Mesenteric fat pad (tissue), 1 donor: ENCODE measurements at places on chromosomes 12 and 14. TPM values are rescaled to one million over a fixed set of nuclear protein-coding genes. Genes with fewer than 3 reads are reported as not detected.
A peak's percentile ranks its signal among the peaks of the same experiment; 100 is the strongest.

Gene ARHGDIB
- total RNA-seq: 136 TPM

- DNase-seq: no peak
Measured at GRCh38 chr14:57526942-57527341, 33.3 kb upstream of the CCDC198 start.

DNA sequence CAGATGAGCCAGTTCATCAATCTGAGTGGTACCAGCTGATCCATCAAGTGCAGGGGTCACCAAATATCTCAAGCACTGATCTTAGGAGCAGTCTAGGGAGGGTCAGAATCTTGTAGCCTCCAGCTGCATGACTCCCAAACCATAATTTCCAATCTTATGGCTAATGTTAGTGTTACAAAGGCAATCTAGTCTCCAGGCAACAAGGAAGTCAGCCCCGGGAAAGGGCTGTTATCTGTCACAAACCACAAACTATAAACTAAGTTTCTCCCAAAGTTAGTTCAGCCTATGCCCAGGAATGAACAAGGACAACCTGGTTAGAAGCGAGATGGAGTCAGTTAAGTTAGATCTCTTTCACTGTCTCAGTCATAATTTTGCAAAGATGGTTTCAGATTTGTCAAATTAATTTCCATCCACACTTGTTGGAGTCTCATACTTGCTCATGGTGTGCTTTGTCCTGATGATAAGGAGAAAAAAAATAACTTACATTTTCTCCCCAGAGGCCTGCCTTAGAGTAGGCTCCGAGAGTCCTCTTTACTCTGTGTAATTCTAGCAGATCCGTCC lies 3.9 kb upstream of the ABHD4 start:
- DNase-seq: no peak

Gene GLIPR1L1
- total RNA-seq: not detected

Gene CISTR
- total RNA-seq: not detected

Gene TMEM121
- 2.1 TPM for total RNA-seq

DNA sequence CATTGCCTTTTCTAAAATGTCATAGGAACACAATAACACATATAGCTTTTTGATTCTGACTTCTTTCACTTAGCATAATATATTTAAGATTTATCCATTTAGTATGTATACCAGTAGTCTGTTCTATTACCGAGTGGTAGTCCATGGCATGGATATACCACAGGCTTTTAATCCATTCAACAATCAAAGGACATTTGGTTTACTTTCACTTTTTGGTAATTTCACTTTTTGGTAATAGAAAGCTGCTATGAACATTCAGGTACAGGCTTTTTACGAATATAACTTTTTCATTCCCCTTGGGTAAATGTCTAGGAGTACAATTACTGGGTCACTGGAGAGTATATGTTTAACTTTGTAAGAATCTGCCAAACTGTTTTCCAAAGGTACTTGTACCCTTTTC lies 100.7 kb upstream of the PRICKLE1 start:
- no peak for DNase-seq

- no peak for DNase-seq
Measured at GRCh38 chr12:10293570-10294227, 14.0 kb upstream of the KLRD1 start.

GRCh38 chr14:51216602-51217001 lies 23.4 kb upstream of the TMX1 start:
- DNase-seq: no peak

- DNase-seq: no peak
Measured at GRCh38 chr14:69842686-69843420, 36.4 kb upstream of the SMOC1 start.

DNA sequence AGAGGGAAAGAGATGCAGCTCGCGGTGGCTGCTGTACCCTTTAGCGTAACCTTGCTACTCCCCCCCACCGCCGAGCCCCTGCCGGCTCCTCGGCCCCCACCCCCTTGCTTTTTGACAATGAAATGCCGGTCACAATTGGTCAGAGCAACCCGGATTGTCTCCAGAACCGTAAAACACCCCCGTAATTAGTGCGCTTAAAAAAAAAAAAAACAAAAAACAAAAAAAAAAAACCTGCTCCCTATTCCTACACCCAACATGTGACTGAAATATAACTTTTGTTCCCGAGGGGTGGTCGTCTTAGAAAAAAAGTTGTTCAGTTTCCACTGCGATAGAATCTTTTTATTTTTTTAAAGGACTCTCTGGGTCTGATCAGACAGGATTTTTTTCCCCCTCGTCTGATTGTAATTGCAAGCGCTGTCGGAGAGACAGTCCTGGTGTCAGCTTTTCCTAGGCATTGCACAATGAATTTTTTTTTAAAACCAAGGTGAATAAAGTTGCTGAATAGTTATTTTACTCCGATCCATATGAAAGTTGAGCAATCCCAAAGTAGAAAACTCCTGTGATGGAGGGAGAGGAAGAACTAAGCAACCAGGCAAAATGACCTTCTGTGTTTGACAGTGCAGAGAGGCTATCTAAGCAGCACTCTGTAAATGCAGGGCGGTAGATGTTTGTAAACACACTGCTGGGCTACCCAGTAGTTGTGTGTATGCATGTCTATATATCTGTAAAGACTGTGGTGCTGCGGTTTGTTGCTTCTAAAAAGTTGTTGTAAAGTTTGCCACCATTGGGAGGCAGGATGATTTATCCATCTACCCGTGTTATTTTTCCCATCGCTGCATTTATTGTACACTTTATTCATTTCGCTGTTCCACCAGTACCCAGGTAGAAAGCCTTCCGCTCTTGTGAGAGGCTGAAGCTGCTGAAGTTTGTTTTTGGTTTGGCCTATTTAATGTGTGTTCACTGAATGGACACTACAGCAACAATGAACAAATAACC lies 1.1 kb downstream of the ETV6 start:
- no peak for DNase-seq

- no peak for DNase-seq
Measured at GRCh38 chr12:47772094-47772660, 861 bp upstream of the SLC48A1 start.

GRCh38 chr12:54199034-54199433 lies 10.2 kb upstream of the SMUG1 start:
- DNase-seq: no peak

GRCh38 chr14:74569387-74569786 lies 42.6 kb downstream of the LTBP2 start:
- no peak for DNase-seq

Gene AMHR2
- total RNA-seq: not detected

Gene ADAMTS20
- not detected for total RNA-seq

Gene HPD
- 2.2 TPM for total RNA-seq

DNA sequence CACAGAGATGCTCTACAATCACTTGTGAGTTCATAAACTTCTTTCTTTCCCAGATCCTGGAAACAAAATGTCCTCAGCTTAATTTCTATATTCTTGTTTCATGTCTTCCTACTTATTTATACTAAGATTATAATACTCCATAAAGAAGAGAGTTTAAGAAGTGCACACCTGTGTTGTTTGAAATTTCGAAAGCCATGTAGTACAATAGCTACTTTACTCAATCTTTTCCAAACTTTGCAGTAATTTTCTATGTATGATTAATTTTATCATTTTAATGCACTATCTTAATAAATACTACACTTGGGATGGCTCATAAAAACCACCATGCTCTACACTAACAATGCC lies 300 bp upstream of the TTC5 start:
- DNase-seq: no peak

Gene DCTN2
- 106 TPM for total RNA-seq

Gene CLEC1B
- total RNA-seq: not detected

- DNase-seq: no peak
Measured at GRCh38 chr12:38547586-38547985, 231.0 kb downstream of the ALG10B start.

Gene LRP1-AS
- not detected for total RNA-seq

Gene FBXW8
- 12.8 TPM for total RNA-seq

Gene OR6C2
- total RNA-seq: not detected

DNA sequence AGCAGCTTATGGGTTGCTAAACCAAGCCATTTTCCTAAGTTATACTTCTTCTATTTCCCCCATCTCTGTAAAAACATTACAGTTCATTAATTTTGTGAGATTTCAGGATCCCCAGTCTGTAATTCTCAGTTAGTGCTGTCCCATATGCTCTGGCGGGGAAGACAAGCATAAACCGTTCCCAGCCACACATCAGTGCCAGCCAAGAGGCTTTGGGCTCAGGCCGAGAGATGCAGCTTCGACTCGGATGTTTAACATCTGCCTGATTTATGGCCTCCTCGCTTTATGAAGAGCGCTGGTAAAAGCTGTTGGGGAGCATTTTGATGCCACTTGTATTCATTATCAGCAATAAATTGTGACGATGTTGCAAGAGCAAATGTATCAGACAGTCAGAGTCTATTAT lies 349.1 kb upstream of the CCDC196 start:
- no peak for DNase-seq

Gene EIF2S3B
- 0.45 TPM for total RNA-seq

DNA sequence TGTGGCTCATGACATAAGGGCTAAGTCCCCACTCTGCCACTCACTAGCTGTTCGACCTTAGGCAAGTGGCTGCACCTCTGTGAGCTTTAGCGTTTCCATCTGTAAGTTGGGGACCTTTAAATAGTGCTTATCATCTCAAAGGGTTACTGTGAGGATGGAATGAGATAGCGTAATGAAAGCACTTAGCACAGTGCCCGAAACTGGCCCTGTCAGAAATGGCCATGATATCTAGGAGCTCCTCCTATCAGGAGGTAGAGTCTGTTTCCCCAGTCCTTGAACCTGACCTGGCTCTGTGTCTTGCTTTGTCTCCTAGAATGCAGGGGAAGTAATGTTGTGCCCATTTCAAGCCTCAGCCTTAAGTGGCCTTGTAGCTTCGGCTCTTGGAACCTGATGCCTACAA lies 211.0 kb downstream of the RBM19 start:
- no peak for DNase-seq

- no peak for DNase-seq
Measured at GRCh38 chr14:56423544-56423943, 156.1 kb upstream of the TMEM260 start.

DNA sequence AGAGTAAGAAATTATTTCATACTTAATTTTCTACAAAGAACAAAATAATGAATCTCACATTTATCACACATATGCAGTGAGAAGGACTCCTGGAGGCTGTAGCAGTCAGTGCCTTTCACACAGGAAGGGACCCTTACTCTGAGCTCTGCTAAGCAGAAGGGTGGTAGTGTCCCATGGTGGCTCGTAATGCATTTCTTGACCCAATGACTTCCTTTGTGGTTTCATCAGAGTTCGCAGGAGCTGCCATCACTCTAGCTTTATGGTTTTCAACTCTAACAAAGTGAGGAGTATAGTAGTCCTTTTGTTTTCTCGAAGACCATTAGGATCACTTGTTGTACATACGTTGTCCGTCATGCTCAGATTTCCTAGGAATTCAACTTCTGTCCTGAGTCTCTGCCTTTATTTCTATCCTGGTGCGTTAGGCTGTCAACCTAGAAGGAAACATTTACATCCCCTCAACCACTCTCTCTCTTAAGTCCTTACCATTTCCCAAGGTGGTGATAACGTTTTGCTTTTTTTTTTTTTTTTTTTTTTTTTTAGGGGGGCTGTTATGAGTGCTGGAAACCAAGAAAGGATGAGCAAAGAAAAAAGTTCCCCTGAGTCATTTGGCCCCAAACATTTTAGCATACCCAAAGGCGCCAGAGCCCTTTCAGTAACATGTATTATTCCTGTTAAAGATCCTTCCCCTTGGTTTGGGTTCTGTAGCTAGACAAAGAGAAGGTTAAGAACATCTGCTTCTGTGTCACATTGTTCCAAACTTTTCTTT lies 37.2 kb downstream of the GABARAPL1 start:
- DNase-seq: no peak

GRCh38 chr14:98932431-98933325 lies 339.3 kb downstream of the BCL11B start:
- DNase-seq: peak; percentile 67

GRCh38 chr14:36556811-36557433 lies 25.5 kb downstream of the NKX2-8 start:
- DNase-seq: no peak

DNA sequence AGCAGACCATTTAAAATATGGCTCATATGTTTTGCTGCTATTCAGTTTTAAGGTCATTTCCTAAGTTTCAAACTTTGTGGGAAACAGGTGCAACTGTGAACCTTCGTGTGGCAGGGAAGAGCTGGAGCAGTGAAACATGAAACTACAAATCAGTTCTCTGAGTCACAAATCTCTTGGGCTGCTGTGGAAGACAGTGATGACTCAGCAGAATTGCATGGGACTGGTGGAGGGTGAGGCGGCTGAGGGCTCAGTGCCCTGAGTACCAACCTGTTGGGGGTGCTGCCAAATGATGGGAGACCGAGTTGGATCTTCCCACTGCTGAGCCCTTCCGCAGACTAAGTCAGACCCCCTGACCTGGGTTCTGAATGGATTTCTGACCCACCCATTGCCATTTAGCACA lies 8.4 kb upstream of the CALM1 start:
- no peak for DNase-seq

Gene RTL1
- total RNA-seq: not detected

DNA sequence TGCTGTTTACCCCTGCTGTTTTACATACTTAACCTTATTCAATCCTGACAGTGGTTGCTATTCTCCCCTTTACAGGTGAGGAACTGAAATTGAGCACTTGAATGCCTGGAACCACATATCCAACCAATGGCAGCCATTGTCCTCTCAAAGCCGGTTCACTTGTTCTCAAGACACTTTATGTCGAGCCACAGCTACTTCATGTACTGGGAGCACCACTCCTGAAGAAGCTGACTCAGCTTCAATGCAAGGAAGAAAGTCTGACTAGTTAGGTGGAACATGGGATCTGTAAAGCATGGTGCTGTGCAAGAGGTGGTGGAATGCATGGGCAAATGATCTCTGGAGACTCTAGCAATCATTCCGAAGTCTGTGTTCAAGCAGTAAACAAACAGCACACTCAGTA lies 113.9 kb upstream of the CPM start:
- no peak for DNase-seq

- DNase-seq: no peak
Measured at GRCh38 chr12:44387581-44387980, 488.5 kb downstream of the NELL2 start.

DNA sequence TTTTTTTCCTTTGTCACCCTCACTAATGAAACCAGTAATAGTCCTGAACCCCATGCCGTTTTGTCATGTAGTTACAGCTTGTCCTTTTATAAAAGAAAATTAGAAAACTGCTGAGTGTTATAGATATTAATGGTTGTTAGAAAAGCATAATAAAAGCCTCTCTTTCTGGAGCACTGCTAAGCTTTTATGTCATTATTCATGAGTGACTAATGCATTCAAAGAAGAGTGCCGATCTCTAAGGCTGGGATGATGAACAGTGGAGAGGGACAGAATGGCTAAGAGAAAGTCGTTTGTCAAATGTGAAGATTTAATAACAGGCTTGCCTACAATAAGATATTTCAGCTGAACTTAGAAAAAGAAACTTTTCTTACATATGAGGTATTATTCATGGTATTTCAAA lies 121.6 kb downstream of the MGAT4C start:
- DNase-seq: no peak

GRCh38 chr12:67388331-67389138 lies 119.4 kb downstream of the CAND1 start:
- DNase-seq: no peak

Gene SERPINA10
- not detected for total RNA-seq

Gene FOXN4
- not detected for total RNA-seq
